ENCODE measurements at places on chromosomes 3 and 15.

- no peak for DNase-seq
Observed at GRCh38 chr3:169781209-169781855, 8.1 kb downstream of the MYNN start.

- no peak for DNase-seq
Observed at GRCh38 chr3:71879089-71879488, 94.1 kb upstream of the PROK2 start.

DNA sequence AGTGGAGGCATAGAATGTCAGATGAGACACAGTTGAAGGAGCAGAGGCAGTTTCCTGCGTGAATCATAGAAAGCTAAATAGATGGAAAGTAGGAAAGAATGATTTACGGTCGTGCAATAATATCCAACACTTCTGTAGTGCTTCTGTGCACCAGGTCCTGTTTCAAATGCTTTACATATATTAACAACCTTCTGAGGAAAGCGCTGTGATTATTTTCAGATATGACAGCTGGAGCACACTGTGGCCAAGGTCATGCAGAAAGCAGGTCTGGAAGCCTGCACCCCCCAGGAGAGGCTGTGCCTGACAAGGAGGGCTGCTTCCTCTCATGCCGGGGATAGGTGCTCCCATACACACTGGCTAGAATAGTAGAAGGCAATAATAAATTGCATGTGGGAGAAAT, 104.5 kb downstream of the CHRNA7 start:
- DNase-seq, result no peak

GRCh38 chr3:146065573-146066006, 95.4 kb downstream of the PLOD2 start:
- no peak for DNase-seq

DNA sequence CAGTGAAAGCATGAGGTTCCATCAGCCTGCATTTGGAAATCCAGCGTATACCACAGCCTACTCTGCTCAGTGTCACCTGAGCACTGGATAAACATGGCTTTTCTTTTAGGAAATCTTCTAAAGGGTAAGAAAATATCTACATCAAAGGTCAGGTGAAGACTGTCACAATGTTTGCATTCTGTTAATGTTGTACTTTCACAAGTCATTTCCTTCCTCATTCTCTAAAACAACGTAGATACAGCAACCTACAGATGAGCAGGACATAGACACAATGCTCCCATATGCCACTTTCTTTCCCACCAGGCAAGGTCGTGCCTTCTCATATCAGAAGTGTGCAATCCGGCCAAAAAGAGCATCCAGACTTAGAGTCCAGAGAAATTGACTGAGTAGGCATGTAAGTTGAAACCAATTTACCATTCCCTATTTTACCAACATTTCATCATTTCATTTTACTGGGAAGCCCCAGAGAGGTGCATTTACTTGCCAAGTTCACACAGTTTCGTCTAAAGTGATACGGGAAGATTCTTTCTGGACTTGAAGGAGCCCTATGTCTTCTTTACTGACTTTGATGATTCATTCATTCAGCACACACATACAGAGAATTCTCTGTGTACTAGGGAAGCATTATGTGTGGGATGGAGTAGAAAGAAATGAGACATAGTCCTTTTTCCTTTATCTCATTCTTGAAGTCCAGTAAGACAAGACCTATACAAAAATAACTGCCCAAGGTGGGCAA, 30.6 kb upstream of the LPP start:
- DNase-seq, result no peak

- DNase-seq, result no peak
Observed at GRCh38 chr3:168216851-168217250, 121.1 kb upstream of the GOLIM4 start.
